ENCODE measurements at places on chromosomes 6 and 20.

DNA sequence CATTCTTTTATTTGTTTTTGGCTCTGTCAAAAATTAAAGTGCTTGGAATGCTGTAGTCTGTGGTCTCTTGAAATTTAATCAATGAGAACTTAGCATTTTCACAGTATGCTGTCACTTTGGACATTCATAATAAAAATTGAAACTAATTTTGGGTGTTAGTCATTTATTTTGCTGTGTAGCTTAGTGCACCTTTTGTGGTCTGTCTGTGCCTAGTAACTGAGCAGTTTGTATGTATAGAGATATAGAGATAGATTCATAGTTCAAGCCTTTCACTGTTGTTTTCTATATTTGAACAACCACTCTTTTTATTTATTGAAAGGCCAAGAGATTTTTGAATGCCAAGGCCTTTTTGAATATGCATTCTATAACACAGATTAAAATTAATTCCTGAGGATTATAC, 86.4 kb upstream of the TIAM2 start:
- DNase-seq = no peak

GRCh38 chr6:52726741-52727535, 36.3 kb downstream of the GSTA2 start:
- DNase-seq = no peak

GRCh38 chr6:39909701-39910100, 24.6 kb downstream of the MOCS1 start:
- DNase-seq = no peak

GRCh38 chr6:36463676-36464075, 20.9 kb downstream of the KCTD20 start:
- no peak for DNase-seq

GRCh38 chr6:142601427-142601826, 299.6 kb downstream of the ADGRG6 start:
- DNase-seq = no peak

DNA sequence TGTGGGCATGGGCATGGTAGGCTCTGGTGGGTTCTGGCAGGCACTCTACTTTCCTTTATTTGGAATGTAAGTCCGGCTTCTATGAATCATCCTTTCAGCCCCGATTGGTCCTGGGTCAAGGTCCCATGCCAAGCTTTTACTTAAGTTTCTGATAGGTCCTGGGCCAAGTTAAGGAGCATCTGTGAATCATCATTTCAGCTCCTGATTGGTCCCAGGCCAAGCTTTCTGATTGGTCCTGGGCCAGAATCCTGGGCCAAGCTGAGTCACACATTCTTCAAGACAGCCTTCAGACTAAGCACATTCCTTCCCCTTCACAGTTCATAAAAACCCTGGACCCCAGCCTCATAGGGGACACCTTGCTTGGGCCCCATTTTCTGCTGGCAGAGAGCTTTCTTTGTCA, 231.0 kb upstream of the EYS start:
- no peak for DNase-seq

GRCh38 chr6:15504040-15504495, 158.8 kb downstream of the DTNBP1 start:
- DNase-seq = no peak

DNA sequence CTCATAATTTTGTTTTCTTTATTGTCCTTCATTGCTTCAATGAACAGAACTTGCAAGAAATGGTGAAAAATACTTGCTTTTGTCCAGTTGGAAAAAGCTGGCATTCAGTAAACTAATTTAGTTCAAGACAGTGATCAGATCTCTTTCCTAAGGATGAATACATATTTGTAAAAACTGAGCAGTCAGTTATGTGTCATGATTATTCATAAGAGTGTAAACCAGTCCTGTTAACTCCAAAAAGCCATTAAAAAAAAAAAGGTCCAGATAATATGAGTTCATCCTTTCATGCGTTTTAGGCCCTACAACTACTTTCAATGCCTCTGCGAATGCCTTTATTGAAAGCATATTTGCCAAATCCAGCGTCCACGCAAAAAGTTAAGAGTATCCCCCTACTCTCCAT, 609 bp downstream of the PGM3 start:
- no peak for DNase-seq

GRCh38 chr20:24157213-24157612, 168.6 kb upstream of the GGTLC1 start:
- DNase-seq = no peak

- DNase-seq = no peak
Measured at GRCh38 chr6:110703010-110703905, 112.0 kb downstream of the CDK19 start.

DNA sequence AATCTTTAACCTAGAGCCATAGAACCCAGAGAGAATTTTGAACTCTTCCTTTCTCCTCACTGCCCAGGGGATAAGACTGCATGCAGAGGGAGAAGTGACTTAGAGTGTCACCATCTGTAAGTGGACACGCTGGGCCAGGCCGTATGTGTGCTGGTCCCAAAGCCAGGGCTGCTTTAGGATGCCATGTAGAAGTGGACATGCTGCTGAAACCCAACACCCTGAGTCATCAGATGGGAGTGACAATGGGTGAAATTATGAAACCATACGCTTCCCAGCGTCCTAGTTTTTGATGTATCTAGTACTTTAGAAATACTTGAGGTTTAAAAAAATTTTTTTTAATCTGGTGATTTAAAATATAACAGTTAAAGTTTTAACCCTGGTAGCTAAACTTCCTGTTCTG, 191.1 kb downstream of the FNDC1 start:
- DNase-seq = no peak

DNA sequence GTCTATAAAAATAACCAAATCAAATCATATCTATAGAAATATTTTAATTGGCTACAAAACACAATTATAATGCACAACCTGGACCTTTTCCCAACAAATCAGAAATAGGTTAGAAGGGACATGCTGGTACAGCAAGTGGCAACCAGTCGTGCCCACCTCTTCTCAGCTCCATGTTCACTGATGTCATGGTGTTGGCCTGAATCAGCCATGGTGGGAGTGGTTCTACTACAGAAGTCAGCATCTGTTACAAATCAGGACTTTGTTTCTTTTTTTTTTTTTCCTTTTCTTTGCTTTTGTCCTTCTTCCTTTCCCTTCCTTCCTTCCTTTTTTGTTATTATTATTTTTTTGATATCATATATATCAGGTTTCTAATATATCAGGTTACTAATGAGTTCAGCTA, 91.2 kb downstream of the RALGAPA2 start:
- no peak for DNase-seq

DNA sequence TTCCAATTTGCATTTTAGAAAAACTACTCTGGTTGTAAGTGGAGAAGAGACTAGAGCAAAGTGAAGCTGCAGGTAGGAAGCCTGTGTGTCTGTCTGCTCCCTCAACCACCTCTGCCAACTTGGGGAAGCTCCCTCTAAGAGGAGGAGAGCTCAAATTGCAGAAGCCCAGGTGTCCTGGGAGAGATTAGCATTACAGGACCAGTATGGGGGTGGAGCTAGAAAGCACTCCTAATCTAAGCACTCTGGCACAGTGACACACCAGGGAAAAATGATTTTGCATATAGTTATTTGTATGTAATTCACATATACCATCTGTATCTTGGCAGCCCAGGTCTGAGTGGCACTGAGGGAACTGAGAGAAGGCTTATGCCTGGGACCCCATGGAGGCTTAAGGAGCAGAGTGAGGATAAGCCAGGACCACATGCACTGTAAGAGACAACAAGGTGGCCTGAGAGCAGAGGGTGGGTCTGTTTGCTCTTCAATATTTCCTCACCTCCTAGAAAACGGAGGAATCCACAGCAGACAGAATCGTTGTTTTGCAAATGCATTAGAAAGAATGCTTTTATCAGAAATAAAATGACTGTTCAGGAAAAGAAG, 13.6 kb downstream of the GSTA2 start:
- DNase-seq = no peak

GRCh38 chr6:45477790-45478189, 100.1 kb upstream of the SUPT3H start:
- DNase-seq = no peak

GRCh38 chr20:4027590-4028265, 12.4 kb upstream of the RNF24 start:
- no peak for DNase-seq

DNA sequence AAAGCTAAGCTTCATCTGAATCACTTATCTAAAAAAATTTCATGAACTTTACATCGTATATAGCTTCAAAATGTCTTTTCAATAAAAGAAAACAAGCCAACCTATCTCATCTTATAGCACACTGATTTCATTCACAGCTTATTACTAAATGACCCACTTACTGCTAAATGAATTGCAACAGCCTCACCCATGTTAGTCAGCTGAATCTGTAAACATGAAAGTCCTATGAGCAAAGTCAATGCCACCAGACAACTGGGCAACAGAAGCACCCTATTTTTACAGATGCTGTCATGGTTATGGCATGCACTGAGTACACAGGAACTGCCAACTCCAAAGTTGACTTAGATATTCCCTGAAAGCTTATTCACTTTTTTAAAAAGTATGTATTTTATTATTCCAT, 41.2 kb upstream of the DST start:
- no peak for DNase-seq

- no peak for DNase-seq
Measured at GRCh38 chr6:57021086-57021720, 25.3 kb upstream of the KIAA1586 start.

DNA sequence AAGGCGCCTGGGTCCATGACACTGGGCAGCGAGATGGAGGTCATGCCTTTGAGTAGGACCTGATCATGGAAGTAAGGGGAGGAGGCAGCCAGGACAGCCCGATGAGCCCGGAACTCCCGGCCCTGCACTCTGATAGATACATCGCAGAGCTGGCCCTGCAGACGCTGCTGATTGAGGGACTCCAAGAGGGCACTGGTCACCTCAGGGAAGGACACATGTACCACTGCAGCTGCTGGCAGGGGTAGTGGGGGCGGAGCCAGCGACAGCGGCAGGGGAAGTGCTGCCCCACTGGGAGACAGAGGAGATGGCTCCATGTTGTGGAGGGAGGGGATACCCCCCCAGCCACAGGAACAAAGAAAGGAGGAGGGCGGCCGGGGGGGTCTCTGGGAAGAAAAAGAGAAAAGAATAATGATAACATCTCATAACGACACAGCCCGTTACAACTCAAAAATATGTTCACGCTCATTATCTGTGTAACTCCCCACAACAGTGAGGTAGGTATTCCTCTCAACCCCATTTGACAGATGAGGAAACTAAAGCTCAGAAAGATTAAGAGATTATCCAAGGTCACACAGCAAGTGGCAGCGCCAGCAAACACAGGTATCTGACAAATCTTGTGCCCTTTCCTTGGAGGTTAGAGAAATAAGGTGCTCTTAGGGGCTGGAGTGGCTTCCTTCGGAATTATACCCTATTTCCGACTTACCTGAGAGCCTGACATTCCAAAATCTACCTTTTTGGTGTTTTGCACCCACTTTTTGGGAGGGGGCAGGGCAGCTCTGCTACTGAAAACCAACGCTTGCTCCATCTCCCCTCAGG, 733 bp downstream of the ZBTB22 start:
- no peak for DNase-seq

GRCh38 chr6:17490724-17491123, 97.3 kb downstream of the CAP2 start:
- no peak for DNase-seq

GRCh38 chr20:61877776-61878477, 187.8 kb downstream of the TAF4 start:
- DNase-seq = no peak

DNA sequence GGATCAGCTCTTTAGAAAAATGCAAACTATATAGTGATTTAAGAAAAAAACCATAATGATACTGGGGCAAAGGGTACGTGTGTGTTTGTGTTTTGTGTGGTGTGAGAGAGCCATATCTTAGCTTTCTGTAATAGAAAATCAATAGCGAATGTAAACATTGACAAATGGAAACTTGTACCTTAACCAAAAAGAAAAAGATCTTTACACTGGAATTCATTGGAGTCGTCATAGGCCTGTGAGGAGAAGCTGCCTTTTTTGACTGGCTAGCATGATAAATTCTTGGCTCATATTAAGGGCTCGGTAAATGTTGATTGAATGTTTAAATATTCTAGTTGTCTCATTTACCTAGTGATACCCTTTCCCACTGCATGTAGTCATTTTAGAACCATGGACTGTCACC, 161.8 kb upstream of the ASCC3 start:
- no peak for DNase-seq

DNA sequence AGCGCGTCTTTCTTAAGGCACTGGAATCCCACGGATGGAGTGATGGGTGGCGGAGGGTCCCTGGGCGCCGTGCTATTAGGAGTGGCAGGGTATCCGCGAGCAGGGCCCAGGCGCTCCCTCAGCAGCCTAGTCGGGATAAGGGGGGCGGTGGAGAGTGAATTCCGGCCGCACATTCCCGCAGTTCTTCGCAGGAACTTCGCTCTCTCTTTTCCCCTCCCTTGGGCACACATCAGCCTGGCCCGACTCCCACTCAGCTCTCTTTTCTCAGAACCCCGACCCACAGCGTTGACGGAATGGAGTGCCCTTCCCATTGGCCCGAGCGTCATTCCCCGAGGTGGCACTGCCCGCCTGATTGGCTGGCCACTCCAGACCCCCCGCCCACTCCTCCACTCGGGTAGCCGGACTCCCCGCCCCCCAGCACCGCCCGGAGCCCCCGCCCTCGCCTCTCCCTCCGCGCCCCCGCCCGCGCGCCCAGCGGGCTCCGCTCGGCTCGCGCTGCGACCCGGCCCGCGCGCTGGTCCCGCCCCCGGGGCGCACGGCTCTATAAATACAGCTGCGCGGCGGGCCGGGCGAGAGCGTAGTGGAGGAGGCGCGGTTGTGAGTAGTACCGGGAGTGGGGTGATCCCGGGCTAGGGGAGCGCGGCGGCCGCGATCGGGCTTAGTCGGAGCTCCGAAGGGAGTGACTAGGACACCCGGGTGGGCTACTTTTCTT, at the start of gene ID4:
Gene ID4 (plus strand): TSS at position 572 of the 712 bp plus-strand sequence. CDS start 385 bp downstream, outside the sequence.
- DNase-seq = no peak

DNA sequence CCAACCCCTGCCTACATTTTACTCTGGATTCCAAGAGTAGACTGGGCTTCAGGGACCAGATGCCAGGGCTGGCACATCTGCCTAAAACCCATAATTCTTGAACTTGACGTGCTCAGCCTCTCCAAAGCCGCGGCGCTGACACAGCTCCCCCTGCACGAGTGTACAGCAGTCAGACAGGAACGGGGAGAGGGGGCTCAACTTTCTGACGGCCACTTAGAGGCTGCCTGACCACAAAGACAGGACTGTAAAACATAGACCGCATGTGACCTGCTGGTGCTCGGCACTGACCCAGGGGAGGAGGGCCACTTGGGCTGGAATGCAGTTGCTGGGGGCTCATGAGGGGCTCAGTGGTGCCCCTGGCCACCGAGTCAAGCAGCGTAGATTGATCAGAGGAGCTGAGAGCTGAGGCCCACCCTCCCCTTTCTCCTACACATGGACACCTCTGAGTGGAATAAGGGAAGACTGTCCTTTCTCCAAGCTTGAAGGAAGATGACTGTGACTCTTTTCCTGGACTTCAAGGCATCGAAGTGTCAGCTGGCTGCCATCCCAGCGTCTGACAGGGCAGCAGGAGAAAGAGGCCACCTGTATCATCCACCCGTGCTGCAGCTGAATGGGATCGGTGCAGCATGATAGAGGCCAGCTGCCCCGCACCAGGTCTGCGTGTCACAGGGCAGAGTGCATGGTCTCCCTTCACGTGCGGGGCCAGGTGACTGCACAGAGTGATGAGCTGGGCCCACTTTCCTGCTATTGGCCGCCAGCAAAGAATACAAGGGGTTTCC, 171.3 kb upstream of the AGPAT4 start:
- DNase-seq = no peak

GRCh38 chr20:50575865-50576720, 65.9 kb downstream of the PTPN1 start:
- peak; percentile 14 for DNase-seq
